ENCODE measurements at places on chromosomes 3 and 15.

GRCh38 chr15:60651101-60651500, 172.2 kb upstream of the ICE2 start:
- DNase-seq, result no peak

GRCh38 chr15:73323956-73324355, 44.8 kb downstream of the HCN4 start:
- DNase-seq, result no peak

DNA sequence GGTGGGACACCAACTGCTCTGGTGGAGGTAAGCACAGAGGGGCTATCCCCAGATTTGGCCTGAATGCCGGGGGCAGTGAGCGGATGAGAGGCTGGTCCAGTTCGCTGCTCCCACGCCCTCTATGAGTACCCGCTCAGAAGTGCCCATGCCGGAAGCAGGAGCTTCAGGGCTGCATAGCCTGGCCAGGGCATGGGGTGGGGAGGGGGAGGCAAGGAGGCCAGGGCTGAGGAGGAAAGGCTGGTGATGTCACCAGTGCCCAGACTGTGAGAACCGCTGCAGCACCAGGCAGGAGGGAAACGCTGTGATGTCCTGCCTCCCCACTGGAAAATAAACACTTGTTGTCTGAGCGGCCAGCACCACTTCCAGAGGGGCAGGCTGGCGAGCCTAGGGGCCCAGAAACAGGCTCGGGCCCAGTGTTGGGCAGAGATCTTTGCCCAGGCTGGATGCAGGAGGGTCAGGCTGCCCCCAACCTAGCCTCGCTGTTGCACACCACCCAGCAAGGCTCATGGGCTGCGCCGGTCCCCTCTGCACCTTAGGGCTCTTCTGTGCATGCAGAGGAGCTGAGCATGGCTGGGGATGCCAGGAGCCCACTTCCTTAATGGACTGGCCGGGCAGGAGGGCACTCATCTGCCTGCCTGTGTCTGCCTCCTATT, 10.9 kb upstream of the DLL4 start:
- no peak for DNase-seq

DNA sequence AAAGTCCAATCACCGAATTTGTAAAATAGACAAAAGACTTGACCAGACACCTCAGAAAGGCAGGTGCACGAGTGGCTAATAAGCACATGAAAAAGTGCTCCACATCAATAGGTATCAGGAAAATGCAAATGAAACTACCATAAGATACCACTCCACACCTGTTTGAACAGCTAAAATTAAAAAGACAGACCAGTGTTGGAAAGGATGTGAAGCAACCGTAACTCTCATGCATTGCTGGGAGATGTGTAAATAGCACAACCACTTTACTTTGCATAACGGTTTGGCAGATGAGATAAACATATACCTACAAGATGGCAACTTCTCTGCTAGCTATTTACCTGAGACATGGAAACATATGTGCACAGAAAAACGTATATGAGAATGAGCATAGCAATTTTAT, 56.9 kb downstream of the CADPS start:
- DNase-seq, result no peak

DNA sequence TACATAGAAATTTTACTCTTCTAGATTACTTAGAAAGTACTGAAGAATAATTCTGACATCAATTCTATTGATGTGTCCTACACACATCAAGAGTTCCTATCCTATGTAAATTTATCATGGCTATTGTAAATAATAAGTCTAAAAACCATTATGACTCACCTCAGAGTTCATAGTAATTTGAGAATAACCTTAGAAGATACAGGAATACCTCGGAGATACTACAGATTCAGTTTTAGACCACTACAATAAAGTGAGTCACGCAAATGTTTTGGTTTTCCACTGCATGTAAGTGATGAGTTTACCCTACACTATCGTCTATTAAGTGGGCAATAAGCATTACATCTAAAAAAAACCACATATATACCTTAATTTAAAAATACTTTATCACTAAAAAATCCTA, 74.8 kb downstream of the NR1I2 start:
- no peak for DNase-seq

GRCh38 chr3:100761211-100761942, 52.1 kb downstream of the TFG start:
- DNase-seq, result peak; percentile 16

DNA sequence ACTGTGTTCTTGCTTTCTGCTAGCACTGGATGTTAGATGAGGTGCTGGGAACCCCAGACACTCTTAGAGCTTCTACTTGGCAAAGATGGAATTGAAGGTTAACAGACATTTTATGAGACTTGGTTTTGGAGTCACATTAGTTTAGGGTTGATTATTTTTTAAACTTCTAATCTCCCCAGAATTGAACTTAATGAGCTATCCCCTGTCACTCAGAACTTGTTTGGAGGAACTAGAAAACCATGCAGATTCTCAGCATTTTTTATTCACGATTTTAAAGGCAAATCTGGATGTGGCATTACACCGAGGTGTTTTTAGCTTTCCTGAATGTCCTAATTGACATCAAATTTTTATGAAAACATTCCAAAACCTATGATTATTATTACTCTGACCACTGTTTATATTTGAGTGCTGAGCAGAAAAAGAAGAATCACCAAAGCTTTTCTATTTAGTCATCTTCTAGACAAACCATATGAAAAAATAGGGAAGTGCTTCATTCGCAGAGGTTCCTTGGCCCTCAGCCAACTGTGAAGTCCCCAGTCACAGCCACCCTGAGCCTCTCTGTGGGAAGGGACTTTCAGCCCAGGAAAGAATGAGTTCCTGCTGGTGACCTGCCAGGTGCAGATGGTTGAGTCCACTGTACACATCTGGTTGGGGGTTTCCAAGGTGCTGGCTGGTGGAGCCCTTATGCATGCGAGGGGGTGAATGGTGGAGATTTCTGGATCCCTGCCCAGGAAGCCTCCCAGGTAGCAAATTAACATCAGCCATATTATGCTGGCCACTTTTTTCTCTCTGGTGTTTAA, 196.0 kb upstream of the TOPAZ1 start:
- DNase-seq, result no peak

- no peak for DNase-seq
Measured at GRCh38 chr3:171799501-171799900, 10.8 kb downstream of the PLD1 start.

DNA sequence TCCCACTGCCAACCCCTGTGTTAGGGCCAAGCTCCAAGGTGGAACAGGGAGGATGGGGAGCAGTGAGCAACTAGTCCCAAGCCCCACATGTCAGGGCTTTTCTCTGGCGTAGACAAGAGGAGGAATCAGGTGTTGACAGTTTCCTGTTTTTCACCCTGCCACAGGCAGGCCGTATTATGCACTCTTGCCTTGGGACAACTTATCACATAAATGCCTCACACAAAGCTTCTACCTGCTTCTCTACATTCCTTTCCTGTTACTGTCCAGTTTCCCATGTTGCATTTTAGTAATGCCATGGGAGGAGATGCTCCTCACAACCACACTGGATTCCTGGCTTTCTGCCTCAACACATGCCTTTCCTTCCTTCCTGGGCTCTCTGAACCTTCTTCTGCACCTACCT, 381.2 kb upstream of the ATP11B start:
- no peak for DNase-seq

DNA sequence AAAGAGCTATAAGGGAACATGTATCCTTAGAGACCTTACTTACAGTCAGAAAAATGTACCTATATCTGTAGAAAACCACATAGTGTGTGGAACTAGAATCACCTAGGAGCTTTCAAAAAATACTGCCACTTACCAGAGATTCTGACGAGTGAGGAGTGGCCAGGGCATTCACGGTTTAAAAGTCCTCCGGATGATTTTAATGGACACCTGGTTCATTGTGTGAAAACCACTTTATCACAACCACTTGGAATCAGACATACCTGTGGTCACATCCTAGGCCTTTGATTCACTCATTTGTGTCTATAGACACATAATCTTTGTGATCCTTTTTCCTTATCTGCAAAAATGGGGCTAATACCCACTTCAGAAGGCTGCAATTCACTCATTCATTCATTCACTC, 159.8 kb downstream of the MBNL1 start:
- no peak for DNase-seq

DNA sequence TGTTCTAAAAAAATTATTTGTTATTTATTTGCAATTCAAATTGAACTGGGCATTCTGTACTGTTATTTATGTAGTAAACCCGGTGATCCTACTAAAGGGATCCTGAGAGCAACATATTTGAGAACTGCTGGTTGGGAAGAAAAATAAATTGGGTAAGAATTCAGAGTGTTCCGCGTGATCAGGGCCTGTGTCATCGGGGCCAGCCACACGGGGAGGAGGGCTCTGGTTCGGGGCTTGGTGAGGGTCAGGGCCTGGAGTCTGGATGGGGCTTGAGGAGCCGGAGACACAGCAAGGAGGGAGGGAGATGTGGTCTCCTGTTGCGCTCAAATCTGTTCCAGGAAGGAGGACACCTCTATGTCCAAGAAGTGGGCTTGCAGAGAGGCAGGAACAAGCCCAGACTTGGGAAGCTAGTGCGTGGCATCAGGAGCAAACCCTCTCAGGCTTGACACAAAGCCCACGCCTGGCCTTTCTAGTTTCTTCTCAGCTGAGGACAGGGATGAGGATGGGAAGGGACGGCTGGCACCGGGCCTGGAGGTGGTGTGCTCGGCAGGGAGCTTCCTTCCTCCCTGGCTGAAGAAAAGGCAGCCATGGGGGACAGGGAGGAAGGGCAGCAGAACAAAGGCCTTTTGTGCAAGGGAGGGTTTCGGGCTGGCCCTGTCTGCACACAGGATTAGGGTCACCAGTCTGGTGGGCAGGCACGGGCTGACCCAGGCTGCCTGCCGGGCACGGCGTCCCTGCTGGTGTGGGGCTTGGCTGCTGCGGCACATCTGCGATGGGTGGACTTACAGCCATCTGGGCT, 22.9 kb upstream of the FBLN2 start:
- DNase-seq, result no peak

DNA sequence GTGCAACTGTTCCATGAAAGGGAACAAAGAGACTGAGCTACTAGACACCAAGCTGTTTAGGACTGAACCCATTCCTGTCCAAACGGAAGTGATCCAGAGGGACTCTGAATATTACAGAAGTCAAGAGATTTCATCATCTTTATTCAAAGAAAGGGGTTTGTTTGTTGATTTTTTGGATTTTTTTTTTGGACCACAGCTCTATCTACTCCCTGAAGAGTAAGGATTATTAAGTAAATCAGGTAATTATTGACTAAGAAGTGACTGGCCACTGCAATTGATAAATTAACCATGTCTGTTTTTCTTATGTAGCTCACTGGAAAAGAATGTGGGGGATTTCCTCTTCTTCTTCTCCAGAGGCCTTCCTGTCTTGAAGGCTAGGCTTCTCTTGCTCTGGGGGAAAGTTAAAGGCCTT, 146.6 kb upstream of the TPM1 start:
- no peak for DNase-seq

DNA sequence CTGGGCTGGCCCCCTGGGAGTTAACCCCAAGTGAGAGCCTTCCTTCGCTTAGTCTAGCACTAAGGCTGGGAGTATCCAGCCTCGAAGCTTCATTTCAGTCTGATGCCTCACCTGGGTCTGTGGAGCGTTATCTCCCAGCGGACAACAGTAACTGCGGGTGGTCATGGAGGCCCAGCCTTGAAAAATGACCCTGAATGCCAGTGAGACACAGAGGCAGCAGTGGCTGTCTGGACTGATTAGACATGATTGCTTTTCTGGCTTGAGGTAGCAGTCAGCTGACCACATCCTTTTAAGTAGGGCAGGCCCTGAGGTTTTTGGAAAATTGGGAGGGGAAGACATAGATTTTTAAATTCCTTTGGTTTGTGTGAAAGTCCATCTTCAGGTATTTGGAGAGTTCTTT, 28.2 kb upstream of the TRIM59 start:
- DNase-seq, result no peak

GRCh38 chr3:64342940-64343688, 117.8 kb upstream of the PRICKLE2 start:
- DNase-seq, result no peak

DNA sequence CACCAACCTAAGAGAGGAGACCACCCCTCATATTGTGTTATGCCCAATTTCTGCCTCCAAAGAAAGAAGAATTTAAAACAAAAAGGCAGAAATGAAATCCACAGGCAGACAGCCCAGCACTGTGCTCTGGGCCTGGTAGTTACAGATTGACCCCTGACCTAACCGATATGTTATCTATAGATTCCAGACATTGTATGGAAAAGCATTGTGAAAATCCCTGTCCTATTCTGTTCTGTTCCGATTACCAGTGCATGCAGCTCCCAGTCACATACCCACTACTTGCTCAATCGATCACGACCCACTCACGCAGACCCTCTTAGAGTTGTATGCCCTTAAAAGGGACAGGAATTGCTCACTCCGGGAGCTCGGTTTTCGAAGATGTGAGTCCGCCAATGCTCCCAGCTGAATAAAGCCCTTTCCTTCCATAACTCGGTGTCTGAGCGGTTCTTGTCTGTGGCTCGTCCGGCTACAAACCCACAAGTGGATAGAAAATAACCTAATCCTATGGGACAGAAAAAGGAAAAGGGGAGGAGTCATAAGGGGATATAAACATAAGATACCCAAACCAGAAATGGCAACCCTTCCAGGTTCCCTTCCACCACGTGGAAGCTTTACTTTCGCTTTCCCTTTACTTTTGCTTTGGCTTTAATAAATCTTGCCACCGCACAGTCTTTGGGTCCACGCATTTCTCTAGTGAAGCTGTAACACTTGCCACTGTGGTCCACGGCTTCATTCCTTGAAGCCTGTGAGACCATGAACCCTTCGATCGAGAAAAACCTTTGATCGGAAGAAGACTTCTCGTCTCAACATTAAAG, 1.7 kb upstream of the CFAP91 start:
- no peak for DNase-seq

DNA sequence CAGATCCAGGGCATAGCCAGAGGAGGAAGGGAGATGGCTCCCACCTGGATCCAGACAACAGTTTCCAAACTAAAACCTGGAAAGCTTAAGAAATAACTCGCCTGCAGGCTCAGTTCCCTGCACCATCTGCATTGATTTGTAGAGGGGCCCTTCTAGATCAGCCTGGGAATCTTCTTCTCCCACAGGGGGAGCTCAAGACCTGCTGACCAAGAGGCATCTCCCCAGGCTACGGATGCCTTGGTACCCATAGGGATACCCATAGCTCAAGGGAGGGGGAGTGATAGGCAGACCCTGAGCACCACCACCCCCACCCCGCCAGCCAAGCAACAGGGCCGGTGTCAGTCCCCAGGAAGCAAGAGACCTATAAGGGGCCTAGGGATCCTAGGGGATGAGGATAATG, 28.0 kb upstream of the DCLK3 start:
- peak; percentile 30 for DNase-seq

GRCh38 chr15:60526127-60526616, 47.2 kb upstream of the ICE2 start:
- no peak for DNase-seq

GRCh38 chr3:77042882-77043281, 3.0 kb downstream of the ROBO2 start:
- peak; percentile 21 for DNase-seq

GRCh38 chr15:60000824-60001609, 3.1 kb upstream of the FOXB1 start:
- DNase-seq, result no peak

- DNase-seq, result no peak
Measured at GRCh38 chr3:71779674-71780377, 5.1 kb downstream of the PROK2 start.

- no peak for DNase-seq
Measured at GRCh38 chr15:43905755-43906154, 79.0 kb downstream of the WDR76 start.

Measured in HEK293T (cell line).